Activated T-helper 1 cell treated with anti-CD3 and anti-CD28 coated beads, Interleukin-12 subunit alpha, Interleukin-12 subunit beta, Interleukin-2, Interleukin-4 antibody, amounts not matched to agents 30 ng/mL and 10 ng/mL and 1 ng/mL, durations not matched to agents 14 hours and 24 hours and 36 hours (primary cell): ENCODE measurements at places on chromosomes 5 and 9. TPM values are rescaled to one million over a fixed set of nuclear protein-coding genes. Genes with fewer than 3 reads are reported as not detected.

The PCDHGA5 gene
- 0.24 and 0.31 TPM in 2 replicates for total RNA-seq

The ACSL6 gene
- total RNA-seq, result 48.1 and 50.6 TPM in 2 replicates

The TLR4 gene
- not detected in 2 replicates for total RNA-seq

The SLC6A7 gene
- not detected in 2 replicates for total RNA-seq

The BTNL8 gene
- not detected in 2 replicates for total RNA-seq

The CCDC183 gene
- 0.52 TPM in 1 of 2 replicates, not detected in the other for total RNA-seq

The SLC46A2 gene
- total RNA-seq, result not detected in 2 replicates

The PCDHGB7 gene
- 0.13 TPM in 1 of 2 replicates, not detected in the other for total RNA-seq

The ELOVL7 gene
- total RNA-seq, result 0.34 and 0.49 TPM in 2 replicates

The CNTFR gene
- total RNA-seq, result not detected in 2 replicates

DNA sequence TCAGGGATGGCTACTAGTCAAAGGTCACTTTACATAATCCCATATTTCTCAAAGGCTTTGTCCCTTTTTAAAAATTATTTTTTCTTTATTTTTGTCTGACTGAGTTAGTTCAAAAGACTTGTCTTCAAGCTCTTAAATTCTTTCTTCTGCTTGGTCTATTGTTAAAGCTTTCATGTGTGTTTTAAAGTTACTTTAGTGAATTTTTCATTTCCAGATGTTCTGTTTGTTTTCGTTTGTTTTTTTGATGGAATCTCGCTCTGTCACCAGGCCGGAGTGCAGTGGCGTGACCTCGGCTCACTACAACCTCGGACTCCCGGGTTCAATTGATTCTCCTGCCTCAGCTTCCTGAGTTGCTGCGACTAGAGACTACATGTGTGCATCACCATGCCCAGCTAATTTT is 55.0 kb upstream of the SNCAIP start:
- H3K4me1 ChIP-seq, result no peaks in the 10 kb centered on the region
- no peak overlapping the region for H3K4me3 ChIP-seq
- no peak overlapping the region for H3K27ac ChIP-seq
- no peaks in the 10 kb centered on the region for H3K36me3 ChIP-seq
- no peaks in the 10 kb centered on the region for H3K27me3 ChIP-seq

GRCh38 chr9:76001459-76001858 is 111.0 kb downstream of the PCSK5 start:
- no peak overlapping the region for H3K27ac ChIP-seq
- H3K27me3 ChIP-seq, result no peaks in the 10 kb centered on the region
- H3K36me3 ChIP-seq, result peaks cover 1% of the 10 kb centered on the region
- no peak overlapping the region for H3K4me3 ChIP-seq
- DNase-seq, result no peak

- DNase-seq, result no peak
- peak overlapping the region; percentile 97 for H3K27ac ChIP-seq
- peaks cover 32% of the 10 kb centered on the region for H3K4me1 ChIP-seq
- peaks cover 12% of the 10 kb centered on the region for H3K36me3 ChIP-seq
- H3K27me3 ChIP-seq, result peaks cover 2% of the 10 kb centered on the region
These were observed 715 bp upstream of the C5orf34 start for GRCh38 chr5:43515678-43516048.

DNA sequence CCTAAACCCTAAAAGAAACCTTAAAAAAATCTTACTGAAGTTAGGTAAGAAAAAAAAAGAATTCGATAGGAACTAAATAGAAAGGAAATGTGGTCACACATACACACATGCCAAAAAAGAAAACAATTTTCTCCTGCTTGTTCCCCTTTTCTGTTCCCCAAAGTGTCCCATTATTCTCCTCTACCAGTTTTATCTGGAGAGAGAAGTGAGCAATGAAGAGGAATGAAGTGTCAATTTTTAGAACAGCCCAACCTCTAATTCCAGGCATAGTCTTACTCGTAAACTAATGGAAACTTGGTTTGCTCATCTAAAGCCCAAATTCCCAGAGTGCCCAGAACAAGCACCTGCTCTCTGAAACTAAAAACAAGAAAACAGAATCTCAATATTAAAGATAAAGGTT is 26.1 kb downstream of the AP3B1 start:
- H3K27me3 ChIP-seq, result no peaks in the 10 kb centered on the region
- no peak for DNase-seq

DNA sequence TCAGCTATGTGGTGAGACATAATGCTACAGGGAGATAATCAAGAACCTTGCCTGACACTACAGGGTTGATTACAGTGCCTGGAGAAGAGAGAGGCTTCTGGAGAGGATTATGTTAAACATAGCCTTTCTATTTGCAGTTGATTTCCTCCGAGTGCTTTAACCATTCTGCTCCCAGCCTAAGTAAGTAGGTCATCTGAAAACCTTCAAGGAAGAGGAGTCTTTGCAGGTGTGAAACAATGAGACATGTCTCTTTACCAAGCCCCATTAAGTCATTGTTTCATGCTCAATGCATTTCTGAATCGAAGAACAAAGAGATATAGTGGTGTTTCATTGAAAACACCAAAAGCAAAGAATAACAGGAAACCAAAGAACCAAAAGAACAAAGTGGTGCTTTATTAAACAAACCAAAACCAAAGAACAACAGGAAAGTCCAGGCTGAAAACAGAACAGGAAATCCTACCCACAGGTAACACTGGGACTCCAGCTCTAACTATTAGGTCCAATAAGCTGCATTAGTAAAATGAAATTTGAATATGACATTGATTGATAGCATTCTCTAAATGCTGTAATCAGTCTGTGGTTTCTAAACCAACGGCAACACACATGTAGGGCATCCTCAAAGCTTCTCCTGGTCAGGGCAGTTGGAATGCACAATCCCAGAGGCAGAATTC is 113.3 kb upstream of the SPATA31D4 start:
- H3K36me3 ChIP-seq, result no peaks in the 10 kb centered on the region
- peaks cover 16% of the 10 kb centered on the region for H3K4me1 ChIP-seq
- no peak overlapping the region for H3K27ac ChIP-seq
- H3K27me3 ChIP-seq, result no peaks in the 10 kb centered on the region
- no peak for DNase-seq

DNA sequence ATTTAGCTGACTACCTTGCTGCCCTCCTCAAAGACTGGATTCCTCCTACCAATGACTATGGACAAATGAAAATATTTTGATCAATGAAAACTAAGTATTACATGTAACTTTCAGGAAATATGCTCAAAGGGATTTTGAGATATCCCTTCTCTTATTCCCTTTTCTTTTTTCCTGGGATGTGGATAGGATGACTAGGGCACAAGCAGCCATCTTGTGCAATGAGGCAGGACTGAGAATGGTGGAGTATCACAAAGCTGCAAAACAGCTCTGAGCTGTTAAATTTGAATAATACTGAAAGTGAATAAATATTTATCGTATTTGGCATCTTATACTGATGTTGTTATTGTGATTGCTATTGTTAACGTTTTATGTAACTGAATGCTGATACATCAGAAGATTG is 333.1 kb upstream of the NUDT12 start:
- no peaks in the 10 kb centered on the region for H3K4me1 ChIP-seq
- no peaks in the 10 kb centered on the region for H3K27me3 ChIP-seq
- no peaks in the 10 kb centered on the region for H3K36me3 ChIP-seq

DNA sequence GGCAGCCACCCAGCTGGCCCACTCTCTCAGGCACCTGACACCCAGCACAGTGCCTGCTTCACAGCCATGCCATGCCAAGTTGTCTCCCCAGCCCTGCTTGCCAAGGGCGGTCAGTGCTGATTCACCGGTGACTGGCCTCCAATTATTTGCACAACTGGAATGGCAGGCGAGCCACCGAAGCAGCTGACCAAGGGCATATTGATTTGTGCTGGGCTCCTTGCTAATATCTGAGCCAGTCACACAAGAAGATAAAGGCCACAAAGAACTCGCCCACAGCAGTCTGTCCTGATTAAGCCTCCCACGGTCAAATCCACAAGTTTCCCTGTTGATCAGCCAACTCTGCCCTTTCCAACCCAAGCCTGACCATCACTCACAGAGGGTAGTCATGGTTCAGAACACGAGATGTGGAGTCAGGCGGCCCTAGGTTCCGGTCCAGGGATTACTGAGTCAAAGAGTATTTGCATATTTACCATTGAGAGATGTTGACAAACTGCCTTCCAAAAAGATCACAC is 6.4 kb upstream of the EEIG1 start:
- H3K36me3 ChIP-seq, result no peaks in the 10 kb centered on the region
- no peak overlapping the region for H3K4me3 ChIP-seq
- H3K27me3 ChIP-seq, result no peaks in the 10 kb centered on the region
- no peak for DNase-seq
- no peak overlapping the region for H3K27ac ChIP-seq
- peaks cover 12% of the 10 kb centered on the region for H3K4me1 ChIP-seq

DNA sequence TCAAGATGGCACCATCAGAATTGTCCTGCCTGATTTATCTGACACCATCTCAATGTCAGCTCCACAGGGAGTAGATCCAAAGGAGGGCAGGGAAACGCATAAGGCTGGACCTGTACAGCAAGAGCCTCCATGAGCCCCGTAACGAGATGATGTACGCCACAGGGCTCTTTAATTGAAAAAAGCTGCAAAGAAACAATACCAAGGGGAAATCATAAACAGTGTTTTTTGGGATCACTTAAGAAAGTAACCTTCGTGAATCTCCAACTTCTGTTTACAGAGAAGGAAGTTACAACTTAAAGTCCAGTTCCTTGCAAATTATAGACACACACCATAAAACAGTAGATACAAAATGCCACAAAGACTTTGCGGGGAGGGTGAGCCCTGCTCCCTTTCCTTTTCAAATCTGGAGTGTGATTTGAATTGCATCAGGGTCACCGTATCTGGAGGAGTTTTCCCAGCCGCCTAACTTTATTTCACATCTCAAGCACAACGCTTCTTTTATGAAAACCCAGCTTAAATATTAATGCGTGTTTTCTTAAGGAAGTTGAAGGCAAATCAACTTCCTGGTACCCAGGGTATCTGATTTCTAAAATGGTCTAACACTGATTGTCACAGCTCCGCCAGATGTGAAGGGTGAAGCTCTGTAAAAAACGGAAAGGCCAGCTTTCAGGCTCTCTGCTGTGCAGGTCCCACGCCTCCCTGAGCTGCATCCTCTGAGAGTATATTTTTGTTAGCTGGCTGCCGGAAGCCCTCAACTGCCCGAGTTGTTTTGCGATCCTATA is 88.9 kb downstream of the EBF1 start:
- no peaks in the 10 kb centered on the region for H3K36me3 ChIP-seq
- no peak overlapping the region for H3K27ac ChIP-seq
- DNase-seq, result no peak
- H3K4me3 ChIP-seq, result no peak overlapping the region

GRCh38 chr5:148708854-148709253 is 54.5 kb upstream of the HTR4 start:
- peaks cover 8% of the 10 kb centered on the region for H3K4me1 ChIP-seq
- no peak overlapping the region for H3K27ac ChIP-seq
- no peak for DNase-seq
- H3K36me3 ChIP-seq, result no peaks in the 10 kb centered on the region
- H3K27me3 ChIP-seq, result no peaks in the 10 kb centered on the region

DNA sequence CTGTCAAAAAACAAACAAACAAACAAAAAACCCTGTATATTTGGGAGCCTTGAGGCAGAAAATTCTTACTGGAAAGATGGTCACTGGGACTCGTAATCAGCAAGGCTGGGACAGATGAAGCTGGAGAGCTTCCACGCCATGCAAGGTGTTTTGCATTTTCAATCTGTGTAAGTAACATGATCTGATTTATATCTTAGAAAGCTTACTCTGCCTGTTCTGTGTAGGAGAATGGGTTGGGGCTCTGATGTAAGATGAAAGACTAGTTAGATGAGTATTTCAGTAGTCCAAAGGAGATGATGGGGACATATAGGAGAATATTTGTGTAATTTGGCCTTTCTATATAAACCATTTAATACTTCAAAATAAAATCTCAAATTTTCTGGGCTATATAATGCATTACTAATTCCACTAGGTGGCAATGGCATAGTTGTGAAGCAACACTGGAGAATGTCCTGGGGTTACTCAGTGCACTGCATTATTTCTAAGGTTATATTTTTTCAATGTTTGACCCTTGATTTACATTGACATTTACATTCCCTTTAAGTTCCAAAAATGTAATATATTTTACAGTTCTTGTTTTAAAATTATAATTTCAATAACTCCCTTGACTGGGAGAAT is 21.9 kb upstream of the FSD1L start:
- H3K27ac ChIP-seq, result no peak overlapping the region
- H3K27me3 ChIP-seq, result peaks cover 12% of the 10 kb centered on the region
- no peak overlapping the region for H3K4me3 ChIP-seq
- no peak for DNase-seq
- H3K36me3 ChIP-seq, result no peaks in the 10 kb centered on the region

DNA sequence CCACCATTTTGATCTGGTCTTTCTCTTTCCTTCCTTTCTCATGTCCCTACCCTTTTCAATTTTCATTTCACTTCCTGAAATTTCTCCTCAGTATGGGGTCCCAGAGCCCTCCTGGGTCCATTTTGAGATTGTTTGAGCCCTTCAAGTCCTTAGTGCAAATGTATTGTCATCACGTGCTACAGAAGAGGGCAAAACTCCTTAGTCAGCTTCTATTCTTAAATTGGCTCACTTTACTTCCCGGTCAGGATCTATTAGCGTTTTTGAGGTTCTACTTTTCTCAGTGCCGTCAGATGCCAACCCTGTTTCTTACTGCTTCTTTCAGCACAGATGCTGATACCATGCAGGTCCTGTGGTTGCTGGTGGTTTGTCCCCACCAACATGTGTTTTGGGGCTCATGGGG is 5.9 kb downstream of the ATG12 start:
- H3K36me3 ChIP-seq, result peaks cover 53% of the 10 kb centered on the region
- no peak overlapping the region for H3K4me3 ChIP-seq
- peaks cover 39% of the 10 kb centered on the region for H3K4me1 ChIP-seq
- H3K27me3 ChIP-seq, result no peaks in the 10 kb centered on the region
- DNase-seq, result no peak

DNA sequence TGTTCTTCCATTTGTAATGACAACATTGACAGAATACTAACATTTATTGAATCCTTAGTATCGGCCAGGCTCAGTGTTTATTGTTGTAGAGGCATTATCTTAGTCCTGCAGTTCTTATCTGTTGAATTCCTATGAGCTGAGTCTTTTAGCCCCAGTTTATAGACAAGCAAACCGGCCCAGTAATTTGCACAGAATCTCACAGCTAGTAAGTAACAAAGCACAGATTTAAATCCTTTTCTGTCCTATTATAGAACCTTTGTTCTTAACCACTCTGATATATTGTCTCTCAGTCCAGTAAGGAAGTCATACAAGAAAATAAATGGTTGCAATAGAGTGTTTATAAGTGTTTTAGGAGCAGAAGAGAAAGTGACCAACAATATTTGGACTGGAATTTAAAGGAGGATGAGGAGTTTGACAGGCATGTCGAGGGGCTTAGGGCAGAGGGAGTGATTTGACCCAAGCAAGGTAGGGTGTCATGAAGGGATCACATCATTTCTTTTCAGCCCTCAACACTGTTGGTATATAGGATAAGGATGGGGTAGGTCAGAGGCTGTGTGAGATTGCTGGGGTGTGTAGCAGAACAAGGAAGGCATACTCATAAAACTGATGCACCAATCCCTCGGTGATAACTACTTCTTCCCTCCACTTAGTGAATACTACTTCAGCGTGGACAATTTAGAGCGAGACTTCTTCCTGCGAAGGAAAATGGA is 39.5 kb downstream of the LARP1 start:
- no peak for DNase-seq
- no peak overlapping the region for H3K4me3 ChIP-seq
- peaks cover 54% of the 10 kb centered on the region for H3K36me3 ChIP-seq
- no peaks in the 10 kb centered on the region for H3K27me3 ChIP-seq
- no peak overlapping the region for H3K27ac ChIP-seq
- H3K4me1 ChIP-seq, result peaks cover 18% of the 10 kb centered on the region

GRCh38 chr5:6543346-6543730 is 89.5 kb downstream of the NSUN2 start:
- H3K27me3 ChIP-seq, result peaks cover 2% of the 10 kb centered on the region
- H3K36me3 ChIP-seq, result no peaks in the 10 kb centered on the region
- no peaks in the 10 kb centered on the region for H3K4me1 ChIP-seq
- no peak overlapping the region for H3K4me3 ChIP-seq

GRCh38 chr5:56088967-56089829 is 94.4 kb upstream of the IL6ST start:
- peak overlapping the region; percentile 58 for H3K27ac ChIP-seq
- peaks cover 70% of the 10 kb centered on the region for H3K4me1 ChIP-seq
- H3K27me3 ChIP-seq, result no peaks in the 10 kb centered on the region
- H3K4me3 ChIP-seq, result peak overlapping the region; percentile 32
- peaks cover 5% of the 10 kb centered on the region for H3K36me3 ChIP-seq
- peak; percentile 30 for DNase-seq
